ENCODE measurements at places on chromosomes 13 and 19.
A peak's percentile ranks its signal among the peaks of the same experiment; 100 is the strongest.

GRCh38 chr13:31591642-31592233 is 147.6 kb upstream of the RXFP2 start:
- DNase-seq = no peak

- no peak for DNase-seq
Measured at GRCh38 chr13:107518292-107518691, 697.0 kb downstream of the LIG4 start.

GRCh38 chr19:43450545-43450997 is 14.8 kb downstream of the LYPD3 start:
- no peak for DNase-seq

DNA sequence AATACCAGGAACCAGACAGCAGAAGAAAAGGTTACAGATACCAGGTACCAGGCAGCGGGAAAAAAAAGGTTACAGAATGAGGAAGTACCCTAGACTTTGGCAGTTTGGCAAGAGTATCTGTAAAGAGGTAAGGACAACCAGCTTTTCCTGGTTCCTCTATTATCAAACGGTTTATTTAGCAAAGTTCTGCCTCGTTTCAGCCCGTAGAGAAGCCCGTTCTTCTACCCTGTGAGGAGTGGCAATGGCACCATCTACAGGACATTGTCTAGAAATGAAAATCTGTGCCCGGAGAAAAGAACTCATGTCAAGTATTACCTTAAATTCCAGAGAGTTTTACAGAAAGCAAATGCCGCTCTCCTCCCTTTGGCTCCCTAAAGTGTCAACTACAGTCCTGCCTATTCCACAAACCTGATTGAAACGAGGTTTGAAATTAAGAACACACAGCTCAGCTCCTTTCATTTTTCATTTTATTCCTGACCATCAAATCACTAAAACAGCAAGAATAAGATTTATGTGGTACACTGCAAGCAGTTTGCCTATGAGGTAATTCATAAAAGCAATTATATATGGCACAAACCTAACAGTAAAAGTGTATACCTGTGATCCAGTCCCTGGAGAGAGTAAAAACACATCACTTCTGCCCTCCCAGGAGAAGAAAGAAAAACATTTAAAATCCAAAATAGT is 226.3 kb downstream of the SLC7A1 start:
- DNase-seq = no peak

GRCh38 chr19:13154241-13154778 is 4.1 kb downstream of the IER2 start:
- DNase-seq = peak; percentile 82

DNA sequence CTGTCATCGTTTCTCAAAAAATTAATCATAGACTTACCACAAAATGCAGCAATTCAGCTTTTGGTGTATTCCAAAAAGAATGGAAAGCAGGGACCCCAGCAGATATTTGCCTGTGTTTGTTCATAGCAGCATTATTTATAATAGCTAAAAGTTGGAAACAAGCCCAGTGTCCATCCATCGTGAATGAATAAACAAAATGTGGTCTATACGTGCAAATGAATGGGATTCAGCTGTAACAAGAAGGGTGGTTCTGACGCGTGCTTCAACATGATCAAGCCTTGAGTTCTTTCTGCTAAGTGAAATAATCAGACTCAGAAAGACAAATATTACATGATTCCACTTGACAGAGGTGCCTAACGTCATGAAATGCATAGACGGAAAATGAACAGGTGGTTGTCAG is 36.4 kb downstream of the PSG11 start:
- no peak for DNase-seq

DNA sequence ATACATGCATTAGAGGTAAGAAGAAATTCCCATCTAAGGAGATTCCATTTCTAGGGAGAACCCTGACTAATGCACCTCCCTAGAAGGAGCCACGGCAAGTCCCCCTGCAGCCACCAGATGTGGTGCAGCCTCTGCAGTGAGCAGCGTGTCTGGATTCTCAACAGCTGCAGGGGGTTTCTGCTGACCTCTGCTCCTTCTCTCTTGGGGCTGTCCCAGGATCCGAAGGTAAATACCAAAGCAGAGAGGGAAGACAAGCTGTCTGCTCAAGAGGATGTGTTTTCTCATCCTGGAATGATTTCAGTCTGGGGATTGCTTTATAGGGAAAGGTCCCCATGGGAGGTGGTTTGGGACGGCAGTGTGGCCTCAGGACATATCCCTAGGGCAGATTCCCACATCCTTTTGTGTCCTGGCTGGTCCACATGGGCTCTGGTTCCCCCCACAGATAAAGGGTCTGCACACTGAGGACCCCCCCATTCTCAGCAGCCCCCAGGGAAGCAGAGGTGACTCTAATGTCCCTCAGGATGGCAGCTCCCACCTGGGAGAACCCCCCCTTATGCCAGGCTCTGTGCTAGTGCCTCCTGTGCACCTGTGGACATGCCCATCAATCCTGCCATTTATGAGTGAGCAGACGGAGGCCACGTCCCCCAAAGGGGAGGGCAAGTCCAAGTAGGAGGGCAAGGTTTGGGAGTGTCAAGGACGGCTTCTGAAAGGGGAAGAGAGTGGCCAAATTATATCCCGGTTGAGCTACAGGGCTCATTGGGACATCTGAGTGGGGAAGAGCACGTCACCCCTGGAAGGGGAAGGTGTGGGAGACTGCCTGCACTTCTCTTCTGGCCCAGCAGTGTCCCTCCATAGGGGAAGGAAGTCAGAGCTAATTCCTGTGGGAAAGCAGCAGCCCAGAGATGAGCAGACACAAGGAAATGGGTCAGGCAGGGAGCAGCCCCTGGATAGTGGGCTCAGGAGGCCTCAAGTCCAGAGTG is 10.2 kb upstream of the OR10H5 start:
- no peak for DNase-seq

DNA sequence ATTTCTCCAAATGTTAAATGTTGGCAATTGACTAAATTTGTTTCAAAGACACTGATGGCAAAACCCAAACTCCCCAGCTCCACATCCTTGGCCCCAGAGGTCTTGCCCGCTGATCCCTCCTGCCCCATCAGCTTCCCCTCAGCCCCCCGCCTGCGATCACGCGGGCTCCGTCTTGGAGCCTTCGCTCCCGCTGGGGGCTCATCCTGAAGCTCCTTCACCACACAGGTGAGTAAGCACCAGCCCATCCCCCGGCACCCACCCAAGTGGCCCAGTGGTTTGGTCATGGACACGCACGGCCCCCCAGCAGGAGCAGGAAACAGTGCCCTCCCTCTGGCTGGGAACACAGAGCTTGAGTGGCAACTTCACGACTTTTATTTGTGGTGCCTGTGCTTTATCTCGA is 14.9 kb downstream of the EPS8L1 start:
- DNase-seq = no peak

DNA sequence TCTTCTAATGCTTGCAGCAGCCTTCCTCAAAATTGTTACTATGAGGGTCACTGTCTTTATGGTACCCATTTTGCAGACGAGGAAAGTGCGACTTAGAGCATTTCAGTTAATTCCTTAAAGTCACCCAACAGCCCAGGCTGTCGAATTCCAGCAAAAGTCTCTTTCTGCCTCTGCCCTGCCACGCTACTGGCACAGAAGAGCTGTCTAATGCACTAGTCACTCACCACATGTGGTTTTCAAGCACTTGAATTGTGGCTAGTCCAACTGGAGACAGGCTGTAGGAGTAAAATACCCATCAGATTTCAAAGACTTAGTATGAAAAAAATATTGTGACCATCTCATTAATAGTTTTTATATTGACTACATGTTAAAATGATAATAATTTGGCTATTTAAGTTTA is 1.7 kb downstream of the FPR1 start:
- DNase-seq = no peak

DNA sequence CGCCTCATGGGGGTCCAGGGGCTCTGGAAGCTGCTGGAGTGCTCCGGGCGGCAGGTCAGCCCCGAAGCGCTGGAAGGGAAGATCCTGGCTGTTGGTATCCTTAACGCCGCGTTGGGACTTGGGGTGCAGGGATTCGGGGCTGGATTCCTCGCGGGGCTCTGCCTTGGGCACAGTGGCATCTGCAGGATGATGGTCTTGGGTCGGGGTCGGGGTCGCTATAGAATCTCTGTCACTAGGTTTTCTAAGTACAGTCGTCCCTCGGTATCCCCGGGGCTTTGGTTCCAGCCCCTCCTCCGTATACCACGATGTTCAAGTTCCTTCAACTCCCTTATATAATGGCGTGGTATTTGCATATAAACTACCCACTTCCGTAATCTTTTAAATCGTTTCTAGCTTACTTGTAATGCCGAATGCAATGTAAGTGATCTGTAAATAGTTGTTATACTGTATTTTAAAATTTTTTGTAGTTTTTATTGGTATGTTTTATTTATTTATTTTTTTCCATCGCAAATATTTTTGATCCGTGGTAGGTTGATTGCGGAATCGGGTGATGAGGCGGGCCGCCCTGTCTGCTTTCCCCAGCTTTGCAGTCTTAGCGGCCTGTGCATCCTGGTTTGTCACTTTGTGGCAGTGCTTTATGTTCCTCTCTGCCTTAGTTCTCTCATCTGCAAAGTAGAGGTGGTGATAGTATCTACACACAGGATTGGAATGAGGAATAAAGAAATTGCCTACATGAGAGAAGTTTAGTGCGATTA is 606 bp downstream of the ERCC5 start:
- DNase-seq = peak; percentile 12

- DNase-seq = peak; percentile 76
Measured at GRCh38 chr13:26184791-26185250, 37.3 kb downstream of the RNF6 start.

DNA sequence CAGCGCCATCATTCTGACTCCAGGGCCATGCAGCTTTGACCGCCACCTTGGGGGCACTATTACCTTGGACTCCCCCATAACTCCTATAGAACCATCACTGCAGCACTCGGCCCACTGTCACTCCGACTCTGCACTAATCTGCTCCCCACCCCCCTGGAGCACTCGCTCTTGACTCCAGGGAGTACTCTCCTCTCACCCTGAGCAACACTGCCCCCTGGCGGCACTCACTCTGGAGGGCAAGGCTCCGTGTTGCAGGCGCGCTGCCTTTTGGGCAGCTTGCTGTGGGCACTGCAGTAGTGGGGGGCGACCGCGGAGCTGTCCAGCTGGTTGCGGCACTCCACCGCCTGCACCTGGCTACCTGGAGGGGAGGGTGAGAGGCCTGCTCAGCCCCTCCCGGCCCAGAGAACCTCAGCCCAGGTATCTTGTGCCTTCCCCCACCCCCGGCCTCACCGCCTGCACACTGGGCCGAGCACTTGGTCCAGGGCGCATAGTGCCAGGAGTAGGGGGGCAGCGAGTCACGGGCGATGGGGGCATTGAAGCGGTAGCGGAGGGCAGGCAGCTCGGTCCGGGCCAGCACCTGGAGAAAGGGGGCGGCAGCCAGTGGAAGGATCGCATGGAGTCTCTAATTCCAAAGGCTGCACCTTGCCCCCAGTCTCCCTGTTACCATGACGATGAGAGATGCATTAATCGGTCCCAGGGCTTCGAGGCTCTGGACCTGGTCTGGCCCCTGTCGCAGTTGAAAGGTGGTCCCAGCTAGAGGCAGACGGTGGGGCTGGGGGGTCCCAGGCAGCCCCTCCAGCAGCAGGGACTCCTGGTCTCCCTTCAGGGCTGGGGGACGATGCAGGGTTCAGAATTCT is 8.9 kb upstream of the MYO1F start:
- DNase-seq = peak; percentile 87

DNA sequence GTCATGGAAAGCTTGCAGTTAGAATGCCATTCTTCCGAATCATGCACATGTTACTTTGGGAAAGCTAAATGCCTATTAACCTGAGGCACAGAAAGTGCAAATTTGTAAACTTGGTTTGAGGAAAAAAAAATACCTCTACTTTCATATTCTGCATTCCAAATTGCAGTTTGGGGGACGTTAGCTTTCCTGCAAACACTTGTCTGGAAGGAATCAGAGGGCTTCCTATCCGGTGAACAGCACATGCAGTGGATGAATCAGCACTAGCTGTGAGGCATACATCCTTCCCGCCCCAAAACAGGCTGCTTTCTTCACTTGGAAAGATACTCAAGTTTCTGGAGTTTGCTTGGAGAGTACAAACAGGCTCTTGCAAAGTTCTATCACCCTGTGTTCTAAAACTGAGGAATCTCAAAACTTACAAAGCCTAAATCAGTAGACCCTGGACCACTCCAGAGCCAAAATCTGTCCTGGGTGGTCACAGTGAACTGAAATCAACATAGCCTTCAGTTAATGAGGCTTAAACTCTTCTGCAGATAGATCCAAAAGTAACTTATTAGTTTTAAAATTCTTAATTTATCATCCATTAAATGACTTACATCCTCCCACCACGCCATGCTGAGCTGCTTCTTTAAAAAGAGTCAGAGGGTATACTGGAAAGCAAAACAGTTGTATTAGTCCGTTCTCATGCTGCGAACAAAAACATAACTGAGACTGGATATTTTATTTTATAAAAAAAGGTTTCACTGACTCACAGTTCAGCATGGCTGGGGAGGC is 802.3 kb upstream of the ARGLU1 start:
- no peak for DNase-seq

DNA sequence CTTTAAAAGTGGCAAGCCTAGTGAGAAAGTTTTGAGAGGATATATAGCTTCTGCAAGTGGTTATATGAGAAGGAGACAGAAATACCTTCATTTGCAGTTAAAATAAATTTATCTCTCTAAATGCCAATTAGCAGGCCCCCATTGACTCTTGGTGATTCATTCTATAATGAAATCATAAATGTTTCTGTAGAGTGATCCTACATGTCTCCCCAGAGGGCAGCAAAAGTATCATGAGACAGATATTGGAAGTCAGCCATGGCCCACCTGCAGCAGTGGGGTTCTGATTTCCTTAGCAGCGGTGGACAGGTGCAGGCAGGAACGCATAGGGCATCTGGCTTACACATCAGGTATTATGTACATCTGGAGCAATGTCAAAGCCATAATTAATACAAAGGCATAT is 385.4 kb upstream of the SLC10A2 start:
- no peak for DNase-seq

GRCh38 chr19:33348301-33349010 is 25.1 kb upstream of the CEBPG start:
- DNase-seq = no peak

- DNase-seq = no peak
Measured at GRCh38 chr13:84649853-84650252, 767.6 kb upstream of the SLITRK1 start.

DNA sequence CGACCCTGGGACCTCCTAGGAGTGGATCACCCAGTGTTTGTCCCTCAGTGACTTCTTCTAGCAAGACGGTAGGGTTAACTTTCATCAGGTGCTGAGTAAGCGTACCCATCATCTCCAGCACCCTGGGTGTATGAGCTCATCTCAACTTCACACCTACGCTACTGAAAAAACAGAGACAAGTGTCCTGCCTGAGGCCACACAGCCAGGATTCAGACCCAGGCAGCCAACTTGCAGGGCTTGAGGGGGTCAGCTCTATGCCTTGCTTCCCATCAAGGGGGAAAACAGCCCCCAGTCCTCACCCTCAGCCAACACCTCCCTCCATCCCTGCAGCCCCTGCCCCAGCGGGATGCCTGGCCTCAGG is 4.6 kb downstream of the TLE2 start:
- no peak for DNase-seq

GRCh38 chr13:36344173-36344572 is 2.0 kb downstream of the SPART start:
- DNase-seq = no peak
